NCI-H226 (cell line): ENCODE measurements at places on chromosomes 13 and 19.

GRCh38 chr19:18996351-18996750, 37.0 kb downstream of the SUGP2 start:
- no peak for DNase-seq

DNA sequence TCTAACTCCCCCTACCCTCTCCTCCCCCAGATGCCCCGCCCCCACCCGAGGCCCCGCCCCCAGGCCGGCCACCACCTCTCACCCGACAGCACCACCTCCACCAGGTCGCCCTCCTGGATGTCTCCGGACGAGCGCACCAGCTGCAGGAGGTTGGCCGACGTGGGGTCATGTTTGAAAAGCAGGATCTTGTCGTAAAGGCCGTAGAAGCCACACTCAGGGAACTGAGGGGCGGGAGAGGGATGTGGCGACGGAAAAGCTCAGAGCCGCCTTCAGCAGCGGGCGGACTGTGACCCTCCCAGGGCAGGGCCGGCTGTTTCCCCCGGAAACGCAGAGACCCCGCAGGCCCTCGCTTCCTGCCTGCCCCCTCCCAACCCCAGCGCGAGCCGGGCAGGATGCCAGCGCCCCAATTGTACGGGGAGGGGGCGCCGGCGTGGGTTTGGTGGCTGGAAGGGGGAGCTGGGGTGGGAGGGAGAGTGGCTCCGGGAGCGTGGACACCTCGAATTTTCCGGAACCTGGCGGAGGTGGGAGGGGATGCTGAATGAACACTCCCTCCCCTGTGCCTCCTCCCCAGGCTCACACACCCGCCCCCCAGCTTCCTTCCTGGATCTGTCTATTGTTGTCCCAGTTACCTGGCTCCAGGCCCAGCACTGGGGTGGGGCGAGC, 3.0 kb downstream of the PRKD2 start:
- DNase-seq = peak; percentile 95

DNA sequence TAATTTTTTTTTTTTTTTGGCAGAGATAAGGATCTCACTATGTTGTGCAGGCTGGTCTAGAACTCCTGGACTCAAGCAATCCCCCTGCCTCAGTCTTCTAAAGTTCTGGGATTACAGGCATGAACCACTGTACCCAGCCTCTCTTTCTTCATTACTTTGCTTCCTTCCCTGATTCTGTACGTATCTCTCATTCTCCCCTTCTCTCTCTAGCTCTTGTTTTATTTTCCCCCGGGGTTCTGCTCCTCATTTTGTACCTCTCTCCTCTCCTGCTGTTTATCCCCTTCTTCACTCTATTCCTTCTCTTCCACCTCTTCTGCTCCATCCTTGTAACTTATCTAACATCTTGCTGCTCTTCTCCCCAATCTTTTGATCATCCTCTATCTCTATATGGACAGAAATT, 46.5 kb downstream of the ZNF611 start:
- DNase-seq = no peak

DNA sequence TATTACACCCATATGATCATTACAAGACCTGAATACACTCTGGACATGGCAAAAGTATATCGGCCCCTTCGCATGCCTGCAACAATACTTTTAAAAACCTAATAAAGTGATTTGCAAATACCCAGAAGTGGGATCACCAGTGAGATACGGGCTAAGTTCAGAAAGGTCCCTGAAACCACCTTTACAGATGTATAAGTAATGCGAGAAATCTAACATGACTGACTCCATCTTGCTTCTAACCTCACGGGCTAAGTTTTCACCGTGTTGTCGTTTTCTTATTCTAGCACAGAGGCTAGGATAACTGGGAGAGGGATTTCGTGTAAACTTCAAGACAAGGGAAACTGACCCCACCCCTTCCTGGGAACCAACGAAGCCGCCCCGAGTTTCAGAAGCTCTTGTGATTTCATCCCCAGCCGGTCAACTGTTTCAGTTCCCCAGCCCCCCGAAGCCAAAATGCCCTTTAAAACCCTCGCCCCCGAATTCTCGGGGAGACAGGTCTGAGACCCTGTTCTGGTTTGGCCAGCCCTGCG, 703 bp downstream of the NEK3 start:
- DNase-seq = no peak

GRCh38 chr19:13764821-13765394, 586 bp downstream of the MRI1 start:
- DNase-seq = no peak

- no peak for DNase-seq
Measured at GRCh38 chr13:76879883-76880270, 6.3 kb downstream of the KCTD12 start.

DNA sequence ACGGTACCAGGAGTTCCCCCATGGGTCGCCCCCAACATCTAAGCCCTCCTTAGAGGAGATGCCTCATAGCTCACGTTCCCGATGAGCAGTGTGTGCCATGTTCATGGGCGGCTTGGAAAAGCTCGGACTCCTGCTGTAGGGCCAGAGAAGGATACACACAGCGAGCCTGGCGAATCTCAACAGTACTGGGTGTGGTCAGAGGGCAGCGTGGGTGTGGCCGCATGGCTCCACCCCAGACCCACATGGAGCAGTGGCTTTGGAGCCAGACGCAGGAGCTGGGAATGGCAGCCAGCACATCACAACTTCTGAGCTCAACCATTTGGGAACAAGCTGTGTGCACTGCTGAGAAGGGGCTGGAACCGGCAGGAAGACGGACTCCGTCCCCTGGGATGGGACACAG, 15.6 kb downstream of the CAPS start:
- DNase-seq = no peak

DNA sequence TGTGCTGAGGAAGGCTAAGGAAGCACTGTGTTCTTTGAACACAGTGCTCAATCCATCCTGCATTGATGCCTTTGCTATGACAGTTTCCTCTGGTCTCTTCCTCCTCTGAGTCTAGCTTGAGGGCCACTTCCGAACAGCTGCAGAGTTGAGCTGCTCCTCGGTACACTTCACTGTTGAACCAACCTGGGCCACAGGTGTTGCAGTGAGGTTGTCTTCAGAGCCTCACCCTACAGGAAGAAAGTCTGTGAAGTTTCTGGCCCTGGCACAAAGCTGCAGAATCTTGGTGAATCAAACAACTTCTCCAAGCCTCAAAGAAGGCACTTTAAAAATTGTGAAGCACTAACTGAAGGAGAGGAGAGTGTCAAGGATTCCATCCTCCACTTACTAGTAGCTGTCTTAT, 394.0 kb downstream of the KCNRG start:
- DNase-seq = no peak

DNA sequence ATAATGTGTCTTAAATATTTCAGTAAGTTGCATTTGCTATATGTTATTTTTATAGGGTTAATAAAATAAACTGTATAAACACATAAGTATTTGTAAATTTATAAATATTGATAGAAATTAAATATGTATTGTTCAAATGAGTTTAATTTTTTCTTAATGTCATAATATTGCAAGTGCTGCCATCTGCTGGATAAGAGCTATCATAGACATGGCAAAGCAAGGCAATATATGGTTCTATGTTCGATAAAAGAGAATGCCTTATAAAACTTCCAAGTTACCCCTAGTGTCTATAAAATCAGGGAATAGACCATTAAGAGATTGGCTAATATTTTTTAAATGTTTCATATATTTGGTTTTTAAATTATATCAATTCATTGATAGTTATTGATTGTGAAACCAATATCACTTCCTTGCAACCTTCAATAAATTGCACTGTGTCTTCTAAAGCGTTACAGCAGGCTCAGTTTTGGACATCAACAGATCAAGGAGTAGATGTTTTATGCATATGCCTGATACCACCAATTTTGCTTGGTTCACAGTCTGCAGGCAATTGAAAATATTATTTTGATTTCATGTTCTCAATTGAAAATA, 29.0 kb upstream of the SLITRK6 start:
- DNase-seq = no peak
